Calu3 (cell line): ENCODE measurements at places on chromosomes 7 and 10. TPM values are rescaled to one million over a fixed set of nuclear protein-coding genes. Genes with fewer than 3 reads are reported as not detected.

The ZDHHC16 gene
- total RNA-seq, result 25.7 and 27.7 TPM in 2 replicates

The HSPA12A gene
- total RNA-seq, result 2.4 and 3.2 TPM in 2 replicates

The KCNH2 gene
- total RNA-seq, result 0.45 and 0.66 TPM in 2 replicates

The PSPH gene
- total RNA-seq, result 37.5 and 39.9 TPM in 2 replicates

The CYP2C8 gene
- not detected in 2 replicates for total RNA-seq
